Stomach (tissue), 19 donors: ENCODE measurements at places on chromosomes 12 and 14. TPM values are rescaled to one million over a fixed set of nuclear protein-coding genes. Genes with fewer than 3 reads are reported as not detected.

Gene MED13L
- total RNA-seq, result 122 TPM

- DNase-seq, result peak; percentile 9
These were observed 30.7 kb downstream of the GUCY2C start for GRCh38 chr12:14665354-14666348.

Gene DYNC1H1
- 392 TPM for total RNA-seq

Gene SLC5A8
- total RNA-seq, result not detected

Gene DEGS2
- total RNA-seq, result 36.2 TPM

DNA sequence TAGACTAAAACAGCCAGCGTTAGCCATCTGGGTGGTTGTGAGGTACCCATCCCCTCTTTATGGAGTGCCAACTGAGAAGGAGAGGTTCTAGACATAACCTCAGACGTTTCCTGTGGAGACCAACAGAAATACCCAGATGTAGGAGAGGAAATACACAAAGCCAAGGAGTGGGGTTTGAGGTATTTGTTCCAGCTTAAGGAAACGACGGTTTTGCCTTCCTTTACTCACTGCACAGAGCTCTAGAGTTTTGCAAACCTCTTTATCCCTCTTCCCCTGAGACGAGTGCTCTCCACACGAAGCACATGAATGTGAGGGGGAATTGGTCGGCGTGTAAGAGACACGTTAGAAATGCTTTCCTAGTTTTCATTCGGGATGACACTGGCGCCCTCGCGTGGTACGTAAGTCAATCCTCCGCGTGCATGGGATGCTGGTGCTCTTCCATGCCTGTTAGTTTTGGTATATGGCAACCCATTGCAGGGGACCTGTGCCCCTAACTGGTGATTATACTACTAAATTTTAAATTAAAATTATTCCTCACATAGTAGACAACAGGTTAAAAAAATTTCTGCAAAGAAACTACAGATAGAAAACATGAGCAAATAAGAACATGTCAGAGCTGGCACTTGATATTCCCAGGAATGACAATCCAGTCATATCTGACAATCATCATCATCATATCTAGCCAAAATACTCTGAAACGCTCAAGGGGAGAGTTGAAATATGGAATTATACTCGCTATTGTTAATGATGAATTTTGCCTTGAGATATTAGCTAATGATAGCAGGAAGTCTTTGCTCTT, 121.7 kb downstream of the PPM1H start:
- DNase-seq, result peak; percentile 61

Gene FBRSL1
- 51.1 TPM for total RNA-seq

DNA sequence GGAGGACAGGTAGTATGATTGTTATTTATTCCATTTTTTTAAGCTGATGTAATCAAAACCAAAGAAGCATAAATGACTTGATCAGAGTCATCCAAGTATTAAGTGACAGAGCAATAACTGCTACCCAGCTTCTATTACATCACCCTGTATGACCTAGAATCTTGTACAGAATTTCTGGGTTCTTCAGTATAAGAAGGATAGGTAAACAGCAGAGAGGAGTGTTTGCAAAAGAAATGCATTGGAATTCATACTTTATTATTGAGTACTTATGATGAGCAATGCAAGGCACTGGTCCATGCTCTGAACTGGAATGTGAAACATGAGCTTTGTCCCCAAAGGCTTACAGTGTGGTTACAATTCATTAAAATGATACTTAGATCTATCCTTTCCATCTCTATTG, 916.8 kb downstream of the DIO2 start:
- DNase-seq, result no peak
